ENCODE measurements at places on chromosomes 6 and 20. TPM values are rescaled to one million over a fixed set of nuclear protein-coding genes. Genes with fewer than 3 reads are reported as not detected.

SLC17A1 gene
- total RNA-seq = not detected

ALDH5A1 gene
- 0.57 TPM for total RNA-seq

IPCEF1 gene
- not detected for total RNA-seq

CLPSL1 gene
- total RNA-seq = not detected

MDC1 gene
- total RNA-seq = 16.3 TPM

JAG1 gene
- 6.2 TPM for total RNA-seq

HLA-DQB1 gene
- total RNA-seq = not detected

COL20A1 gene
- not detected for total RNA-seq

ARMH2 gene
- not detected for total RNA-seq

CEP57L1 gene
- 31.7 TPM for total RNA-seq

CD24 gene
- 21.5 TPM for total RNA-seq

TFB1M gene
- 21.7 TPM for total RNA-seq

HLA-C gene
- 269 TPM for total RNA-seq

SNAP25 gene
- 0.58 TPM for total RNA-seq

NKX2-4 gene
- total RNA-seq = not detected

UBD gene
- total RNA-seq = not detected

FAM50B gene
- total RNA-seq = 8.5 TPM

FRK gene
- 1.9 TPM for total RNA-seq

TAGAP gene
- total RNA-seq = not detected

AAR2 gene
- 26.6 TPM for total RNA-seq

MRAP2 gene
- total RNA-seq = 0.51 TPM

CRYBG1 gene
- total RNA-seq = 43.6 TPM

AIF1 gene
- total RNA-seq = not detected

GPSM3 gene
- 1.0 TPM for total RNA-seq

PYGB gene
- total RNA-seq = 161 TPM

XKR7 gene
- under 0.01 TPM for total RNA-seq

TCFL5 gene
- 15.6 TPM for total RNA-seq

ZSCAN31 gene
- 5.1 TPM for total RNA-seq

PI16 gene
- total RNA-seq = not detected

TP53TG5 gene
- not detected for total RNA-seq

PGC gene
- total RNA-seq = not detected

GRM1 gene
- total RNA-seq = under 0.01 TPM

CNR1 gene
- total RNA-seq = not detected

PPP1R3G gene
- total RNA-seq = 0.29 TPM

TMC2 gene
- total RNA-seq = not detected

DDX27 gene
- 40.0 TPM for total RNA-seq

CSNK2A1 gene
- total RNA-seq = 116 TPM

LAMA4 gene
- total RNA-seq = 6.8 TPM

DEFB127 gene
- total RNA-seq = not detected

LY6G6C gene
- 0.51 TPM for total RNA-seq

BPIFB1 gene
- total RNA-seq = not detected

FAM209A gene
- total RNA-seq = not detected

OSER1 gene
- 32.4 TPM for total RNA-seq

CCN6 gene
- total RNA-seq = not detected

PACSIN1 gene
- not detected for total RNA-seq

FOXQ1 gene
- 0.17 TPM for total RNA-seq

SALL4 gene
- total RNA-seq = not detected

RBM38 gene
- total RNA-seq = 7.4 TPM

C2 gene
- total RNA-seq = 0.86 TPM

HUS1B gene
- 0.17 TPM for total RNA-seq

TASP1 gene
- total RNA-seq = 6.3 TPM

SLC4A11 gene
- 3.1 TPM for total RNA-seq

Measured in LHCN-M2 (cell line).